ENCODE measurements at places on chromosomes 5 and 9. TPM values are rescaled to one million over a fixed set of nuclear protein-coding genes. Genes with fewer than 3 reads are reported as not detected.
A peak's percentile ranks its signal among the peaks of the same experiment; 100 is the strongest.

GRCh38 chr5:111404270-111404769 is 108.0 kb downstream of the STARD4 start:
- peaks cover 8% of the 10 kb centered on the region for H3K27me3 ChIP-seq
- H3K4me3 ChIP-seq, result no peak overlapping the region
- no peaks in the 10 kb centered on the region for H3K4me1 ChIP-seq
- no peaks in the 10 kb centered on the region for H3K36me3 ChIP-seq
- no peak overlapping the region for H3K27ac ChIP-seq
- no peak for DNase-seq

DNA sequence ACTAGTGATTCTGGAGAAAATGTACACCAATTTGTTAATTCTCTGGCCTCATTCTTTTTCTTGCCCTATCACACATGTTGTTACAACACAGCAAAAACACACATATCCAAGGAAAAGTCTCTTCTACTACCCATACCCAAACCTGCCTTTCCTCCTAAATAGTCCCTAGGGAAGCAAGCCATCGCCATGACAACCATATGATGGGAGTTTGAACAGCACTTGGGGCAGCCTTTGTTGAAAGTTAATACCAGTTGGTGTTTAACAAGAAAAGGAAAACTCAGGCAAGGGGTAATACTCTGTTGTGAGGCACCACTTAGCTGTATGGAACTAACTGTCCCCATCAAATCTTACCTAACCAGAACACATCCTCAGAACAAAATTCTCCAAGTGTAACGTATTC is 1.7 kb downstream of the TRPM3 start:
- no peak overlapping the region for H3K4me3 ChIP-seq
- no peaks in the 10 kb centered on the region for H3K36me3 ChIP-seq
- DNase-seq, result no peak
- peaks cover 9% of the 10 kb centered on the region for H3K27me3 ChIP-seq

DNA sequence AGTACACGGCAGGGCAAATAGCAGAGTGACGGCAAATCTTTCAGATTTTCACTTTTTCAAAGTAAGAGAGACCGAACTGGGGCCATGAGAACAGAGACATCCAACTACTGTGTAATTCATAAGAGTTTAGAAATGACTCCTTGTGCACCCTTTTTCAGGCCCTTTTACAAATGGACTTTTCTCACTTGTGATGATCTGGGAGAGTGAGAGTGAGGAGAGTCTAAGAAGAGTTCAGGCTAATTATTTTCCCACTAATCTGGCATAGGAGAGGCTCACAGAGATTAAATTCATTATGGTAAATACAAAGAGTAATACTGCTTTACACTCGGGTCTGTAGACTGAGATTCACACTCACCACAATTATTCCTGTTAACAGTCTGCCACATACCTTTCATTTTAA is 880 bp upstream of the CCNG1 start:
- H3K4me3 ChIP-seq, result peak overlapping the region; percentile 89
- H3K27ac ChIP-seq, result peak overlapping the region; percentile 94
- H3K36me3 ChIP-seq, result peaks cover 5% of the 10 kb centered on the region
- DNase-seq, result no peak
- peaks cover 6% of the 10 kb centered on the region for H3K27me3 ChIP-seq
- peaks cover 13% of the 10 kb centered on the region for H3K4me1 ChIP-seq

GRCh38 chr5:137741718-137742117 is 5.8 kb upstream of the KLHL3 start:
- no peaks in the 10 kb centered on the region for H3K36me3 ChIP-seq
- H3K4me3 ChIP-seq, result no peak overlapping the region
- no peaks in the 10 kb centered on the region for H3K27me3 ChIP-seq
- H3K4me1 ChIP-seq, result peaks cover 7% of the 10 kb centered on the region

DNA sequence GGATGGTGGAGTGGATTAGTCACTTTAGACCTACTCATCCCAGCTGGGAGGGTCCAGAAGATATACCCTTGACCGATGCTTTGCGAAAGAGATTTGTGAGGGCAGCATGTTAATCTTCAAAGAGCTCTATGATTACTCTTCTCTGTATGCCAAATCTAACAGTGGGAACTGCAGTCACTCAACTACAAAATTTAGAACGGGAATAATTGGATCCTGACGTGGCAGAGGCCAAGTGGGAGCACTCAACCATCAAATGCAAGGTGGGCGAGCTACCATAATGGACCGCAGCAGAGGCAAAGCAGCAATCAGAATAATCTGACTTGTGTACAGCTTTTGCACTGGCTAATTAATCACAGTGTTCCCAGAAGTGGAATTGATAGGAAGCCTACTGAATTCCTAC is 20.4 kb downstream of the NSA2 start:
- no peak overlapping the region for H3K27ac ChIP-seq
- H3K4me3 ChIP-seq, result no peak overlapping the region
- no peaks in the 10 kb centered on the region for H3K4me1 ChIP-seq
- H3K36me3 ChIP-seq, result no peaks in the 10 kb centered on the region
- no peaks in the 10 kb centered on the region for H3K27me3 ChIP-seq
- DNase-seq, result no peak

DNA sequence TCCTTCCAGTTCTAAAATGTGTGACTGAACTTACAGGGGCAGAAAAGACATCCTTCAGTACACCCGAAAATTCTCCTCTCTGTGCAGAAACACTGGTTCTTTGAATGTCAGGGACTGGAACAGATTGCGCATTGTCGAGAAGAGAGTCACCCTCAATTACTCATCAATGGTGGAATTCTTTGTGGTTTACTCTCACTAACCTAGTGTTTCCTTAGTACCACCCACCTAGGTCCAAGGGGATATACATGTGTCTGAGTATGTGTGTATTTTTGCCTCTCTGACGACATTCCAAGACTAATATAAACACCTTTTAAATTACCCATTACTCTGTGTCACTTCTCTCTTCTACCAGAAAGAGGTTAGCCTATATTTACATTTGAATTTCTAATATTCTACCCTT is 660.8 kb downstream of the TLE1 start:
- no peak for DNase-seq
- H3K27ac ChIP-seq, result no peak overlapping the region
- H3K4me3 ChIP-seq, result no peak overlapping the region
- H3K4me1 ChIP-seq, result no peaks in the 10 kb centered on the region
- H3K27me3 ChIP-seq, result no peaks in the 10 kb centered on the region

Gene SV2C
- total RNA-seq, result not detected

All from natural killer cell treated with Interleukin-12 subunit alpha and Interleukin-12 subunit beta and Interleukin-15 and Interleukin-18, amount 100 ng/mL, for 72 hours (primary cell).